ENCODE measurements at places on chromosomes 7 and 10.

GRCh38 chr7:21497072-21497471 is 45.8 kb upstream of the DNAH11 start:
- DNase-seq: peak; percentile 9

GRCh38 chr10:60952846-60953220 is 8.8 kb upstream of the RHOBTB1 start:
- DNase-seq: no peak

DNA sequence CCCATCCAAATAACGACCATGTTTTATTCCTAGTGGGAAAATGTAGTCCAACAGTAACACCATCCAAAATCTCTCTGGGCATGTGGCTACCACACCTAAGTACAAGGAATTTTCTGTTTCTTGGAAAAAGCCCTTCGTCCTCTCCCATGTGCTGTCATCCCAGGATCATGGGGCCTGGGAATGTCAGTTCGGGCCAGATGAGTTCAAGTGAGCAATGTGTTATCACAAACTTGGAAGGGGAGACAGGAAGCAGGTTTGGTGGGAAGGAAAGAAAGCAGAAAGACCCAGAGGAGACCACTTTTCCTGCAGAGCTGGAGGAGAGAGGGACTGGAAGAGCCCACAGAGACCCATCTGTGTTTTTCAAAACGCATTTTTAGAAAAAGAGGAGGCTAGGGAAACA is 110.8 kb downstream of the PLXNA4 start:
- DNase-seq: no peak

DNA sequence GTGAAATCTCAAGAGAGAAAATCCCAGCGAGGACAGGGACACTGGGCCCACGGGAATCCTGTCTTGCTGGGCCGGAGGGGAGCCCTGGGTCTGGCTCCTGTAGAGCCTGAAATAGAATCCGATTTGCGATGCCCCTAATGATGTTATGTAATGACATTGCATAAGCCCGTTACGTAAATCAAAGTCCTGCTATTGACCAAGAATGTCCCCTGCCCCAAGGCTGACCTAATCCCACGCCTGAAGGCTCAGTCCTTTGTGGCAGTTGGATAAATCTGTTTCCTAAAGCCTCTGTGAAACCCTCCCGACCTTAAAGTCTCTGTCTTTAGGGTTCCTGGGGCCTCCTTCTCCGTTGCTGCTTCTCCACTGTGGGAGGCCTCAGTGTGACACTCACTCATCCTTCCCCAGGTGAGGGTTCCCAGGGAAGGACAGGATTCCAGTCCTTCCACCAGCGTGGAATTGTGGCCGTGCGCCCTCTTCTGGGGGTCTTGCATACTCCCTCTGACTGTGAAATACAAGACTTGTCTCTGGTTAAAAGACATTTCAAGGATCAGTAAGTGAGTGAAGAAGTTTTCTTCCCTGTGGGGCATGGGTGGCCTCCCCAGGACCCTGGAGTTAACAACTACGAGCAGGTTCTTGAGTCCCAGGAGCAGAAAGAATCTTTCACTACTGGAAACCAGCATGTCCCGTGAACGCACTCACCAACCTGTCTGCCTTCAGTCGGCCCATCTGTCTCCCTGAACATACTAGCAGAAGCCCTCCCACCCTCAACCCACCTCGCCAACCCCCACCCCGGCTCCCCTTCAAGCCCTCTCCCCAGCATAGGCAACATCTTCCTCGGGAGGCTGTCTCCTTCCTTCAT is 19.8 kb downstream of the ZNF467 start:
- no peak for DNase-seq

GRCh38 chr10:78600740-78601139 is 468.0 kb upstream of the ZMIZ1 start:
- DNase-seq: no peak

GRCh38 chr7:7920056-7920455 is 48.5 kb upstream of the GLCCI1 start:
- no peak for DNase-seq

DNA sequence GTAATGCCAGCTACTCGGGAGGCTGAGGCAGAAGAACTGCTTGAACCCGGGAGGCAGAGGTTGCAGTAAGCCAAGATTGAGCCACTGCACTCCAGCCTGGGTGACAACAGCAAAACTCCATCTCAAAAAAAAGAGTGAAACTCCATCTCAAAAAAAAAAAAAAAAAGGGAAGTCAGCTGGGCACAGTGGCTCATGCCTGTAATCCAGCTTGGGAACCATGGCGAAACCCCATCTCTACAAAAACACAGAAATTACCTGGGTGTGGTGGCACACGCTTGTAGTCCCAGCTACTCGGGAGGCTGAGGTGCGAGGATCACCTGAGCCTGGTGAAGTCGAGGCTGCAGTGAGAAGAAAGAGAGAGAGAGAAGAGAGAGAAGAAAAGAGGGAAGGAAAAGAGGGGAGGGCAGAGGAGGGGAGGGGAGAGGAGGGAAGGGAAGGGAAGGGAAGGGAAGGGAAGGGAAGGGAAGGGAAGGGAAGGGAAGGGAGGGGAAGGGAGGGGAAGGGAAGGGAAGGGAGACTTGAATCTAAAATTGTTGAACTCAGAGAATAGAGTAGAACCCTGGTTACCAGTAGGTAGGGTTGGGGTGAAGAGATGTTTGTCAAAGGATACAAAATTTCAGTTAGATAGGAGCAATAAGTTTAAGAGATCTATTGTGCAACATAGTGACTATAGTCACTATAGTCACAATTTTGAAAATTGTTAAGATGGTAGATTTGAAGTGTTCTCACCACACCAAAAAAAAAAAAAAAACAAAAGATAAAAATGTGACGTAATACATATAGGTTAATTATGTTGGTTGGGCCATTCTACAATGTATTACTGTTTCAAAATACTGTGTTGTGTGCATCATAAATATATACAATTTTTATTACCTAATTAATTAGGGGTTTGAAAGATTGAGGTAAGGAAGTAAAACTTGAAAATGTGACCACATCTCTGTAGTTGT is 2.5 kb downstream of the SLC16A9 start:
- no peak for DNase-seq

Data from Ammon's horn (tissue), 1 donor.